ENCODE measurements at places on chromosomes 1 and 21. TPM values are rescaled to one million over a fixed set of nuclear protein-coding genes. Genes with fewer than 3 reads are reported as not detected.

GPATCH2 gene
- 29.3 TPM for total RNA-seq

KCNT2 gene
- 2.6 TPM for total RNA-seq

HYI gene
- 79.3 TPM for total RNA-seq

TBX15 gene
- 34.1 TPM for total RNA-seq

COA6 gene
- total RNA-seq = 17.7 TPM

KCNN3 gene
- total RNA-seq = 1.0 TPM

S100A12 gene
- 1.3 TPM for total RNA-seq

- DNase-seq = peak; percentile 22
- H3K4me3 ChIP-seq = peak overlapping the region; percentile 52
- H3K36me3 ChIP-seq = no peaks in the 10 kb centered on the region
- H3K27me3 ChIP-seq = no peaks in the 10 kb centered on the region
- no peaks in the 10 kb centered on the region for H3K4me1 ChIP-seq
Measured at GRCh38 chr1:59013276-59013927, 229.6 kb upstream of the JUN start.

- no peak overlapping the region for H3K27ac ChIP-seq
- no peaks in the 10 kb centered on the region for H3K4me1 ChIP-seq
Measured at GRCh38 chr1:165235777-165236291, 120.7 kb downstream of the LMX1A start.

DNA sequence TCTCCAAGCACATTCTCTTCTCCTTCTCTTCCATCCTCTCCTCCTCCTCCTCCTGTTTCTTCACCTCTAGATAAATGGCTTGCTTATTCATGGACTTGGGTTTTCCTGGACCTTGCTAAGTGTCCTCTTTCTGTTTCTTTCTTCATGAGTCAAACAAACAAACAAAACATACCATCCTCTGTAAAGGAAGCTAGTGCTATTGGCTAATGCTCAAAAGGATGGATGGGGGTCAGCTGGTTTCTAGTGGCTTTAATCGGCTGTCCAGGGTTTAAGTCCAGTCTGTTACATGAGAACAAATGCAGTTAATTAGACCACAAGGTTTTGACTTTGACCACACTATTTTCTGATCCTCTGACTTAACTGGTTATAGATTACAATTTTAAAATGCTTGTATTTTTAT, 83.8 kb upstream of the TSPAN2 start:
- no peaks in the 10 kb centered on the region for H3K4me1 ChIP-seq
- no peak for DNase-seq
- no peaks in the 10 kb centered on the region for H3K36me3 ChIP-seq
- no peak overlapping the region for H3K4me3 ChIP-seq

GRCh38 chr1:114024049-114024448, 44.8 kb downstream of the OLFML3 start:
- H3K27ac ChIP-seq = no peak overlapping the region
- no peaks in the 10 kb centered on the region for H3K4me1 ChIP-seq
- H3K4me3 ChIP-seq = no peak overlapping the region
- no peaks in the 10 kb centered on the region for H3K36me3 ChIP-seq
- no peak for DNase-seq
- H3K27me3 ChIP-seq = no peaks in the 10 kb centered on the region

GRCh38 chr1:55069280-55069679, 29.9 kb downstream of the PCSK9 start:
- H3K27ac ChIP-seq = no peak overlapping the region
- no peak overlapping the region for H3K4me3 ChIP-seq
- no peaks in the 10 kb centered on the region for H3K27me3 ChIP-seq
- no peaks in the 10 kb centered on the region for H3K36me3 ChIP-seq
- no peak for DNase-seq
- H3K4me1 ChIP-seq = no peaks in the 10 kb centered on the region

GRCh38 chr1:25458541-25459298, 28.0 kb downstream of the MACO1 start:
- no peak overlapping the region for H3K27ac ChIP-seq
- H3K27me3 ChIP-seq = no peaks in the 10 kb centered on the region
- no peaks in the 10 kb centered on the region for H3K4me1 ChIP-seq
- DNase-seq = no peak
